ENCODE measurements at places on chromosomes 12 and 14.

- no peak for DNase-seq
Observed at GRCh38 chr12:24252602-24253001, 303.1 kb upstream of the SOX5 start.

- DNase-seq: no peak
Observed at GRCh38 chr14:31090883-31091764, 64.9 kb upstream of the STRN3 start.

DNA sequence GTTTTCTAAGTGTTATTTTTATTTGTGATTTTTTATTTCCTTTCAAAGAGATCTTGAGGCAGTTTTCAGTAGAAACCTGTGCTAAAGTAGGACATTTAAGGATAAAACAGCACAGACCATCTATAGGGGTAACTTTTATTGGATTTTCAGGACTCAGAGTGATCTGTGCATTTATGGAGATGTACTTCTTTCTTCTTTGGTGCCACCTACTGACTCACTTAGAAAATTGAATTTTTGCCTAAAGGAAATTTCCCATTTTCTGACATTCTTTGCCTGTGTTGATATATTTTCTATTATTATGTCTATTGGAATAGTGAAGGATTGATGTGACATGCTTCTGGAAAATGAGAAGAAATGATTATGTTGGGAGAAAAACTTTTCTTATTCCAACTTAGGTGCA lies 113.0 kb downstream of the UNC79 start:
- DNase-seq: no peak

GRCh38 chr12:102675672-102676071 lies 195.3 kb upstream of the IGF1 start:
- DNase-seq: no peak

DNA sequence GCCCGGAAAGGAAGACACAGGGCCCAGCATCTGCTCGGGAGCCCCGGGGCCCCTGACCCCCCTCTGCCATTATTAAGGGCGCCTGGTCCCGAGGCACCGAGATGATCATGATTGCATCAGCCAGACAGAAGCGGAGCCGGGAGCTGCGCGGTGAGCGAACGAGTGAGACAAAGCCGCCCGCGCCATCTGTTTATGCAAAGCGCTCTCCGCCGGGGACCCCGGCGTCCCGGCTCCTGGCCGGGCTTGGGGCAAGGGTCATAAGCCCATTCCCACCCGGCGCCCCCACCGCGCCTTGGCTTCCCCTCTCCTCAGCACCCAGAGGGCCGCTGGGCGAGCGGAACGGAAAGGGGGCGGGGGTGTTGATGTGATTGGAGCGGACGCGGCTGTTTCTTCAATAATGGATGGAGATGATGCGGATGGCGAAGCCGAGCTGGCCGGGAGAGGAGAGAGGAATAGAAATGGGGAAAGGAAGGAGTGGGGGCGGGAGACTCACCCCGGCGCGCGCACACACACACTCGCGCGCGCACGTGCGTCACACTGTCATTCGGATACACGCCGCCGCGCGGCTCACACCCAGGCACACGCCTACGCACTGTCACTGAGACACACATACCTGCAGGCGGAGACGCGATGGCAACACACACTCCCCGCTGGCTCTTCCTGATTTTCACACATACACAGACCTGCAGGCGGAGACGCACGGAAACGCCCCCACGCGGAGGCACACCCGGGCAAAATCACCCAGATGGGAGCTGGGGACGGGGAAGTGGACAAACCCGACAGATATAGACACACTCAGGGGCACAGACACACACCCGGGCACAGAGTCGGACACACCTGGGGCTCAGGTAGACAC lies 10.7 kb downstream of the STAC3 start:
- DNase-seq: no peak

- DNase-seq: no peak
Observed at GRCh38 chr12:52216807-52217206, 16.2 kb upstream of the KRT7 start.

- no peak for DNase-seq
Observed at GRCh38 chr14:99996951-99997571, 68.2 kb upstream of the EVL start.

DNA sequence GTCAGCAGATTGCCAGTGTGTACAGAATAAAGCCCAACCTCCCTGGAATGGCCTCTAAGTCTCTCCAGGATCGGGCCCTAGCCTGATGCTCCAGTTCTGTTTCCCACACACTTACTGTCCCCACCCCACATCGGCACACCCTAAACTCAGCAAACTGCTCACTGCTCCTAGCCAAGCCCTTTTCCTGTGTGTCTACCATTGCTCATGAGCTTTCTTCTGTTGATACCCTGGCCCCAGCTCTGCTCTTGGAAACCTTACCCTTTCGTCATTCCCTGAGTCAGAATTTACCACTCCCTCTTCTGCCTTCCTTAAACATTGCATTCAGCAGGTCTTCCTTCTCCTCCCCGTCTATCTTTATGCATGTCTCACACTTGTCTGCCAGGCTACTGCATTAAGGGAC lies 158.9 kb downstream of the TMX1 start:
- no peak for DNase-seq

GRCh38 chr14:104805326-104805678 lies 4.4 kb downstream of the ZBTB42 start:
- DNase-seq: no peak

GRCh38 chr12:65655074-65655493 lies 169.2 kb upstream of the HMGA2 start:
- no peak for DNase-seq

- DNase-seq: no peak
Observed at GRCh38 chr12:42968426-42968825, 378.9 kb upstream of the PRICKLE1 start.

DNA sequence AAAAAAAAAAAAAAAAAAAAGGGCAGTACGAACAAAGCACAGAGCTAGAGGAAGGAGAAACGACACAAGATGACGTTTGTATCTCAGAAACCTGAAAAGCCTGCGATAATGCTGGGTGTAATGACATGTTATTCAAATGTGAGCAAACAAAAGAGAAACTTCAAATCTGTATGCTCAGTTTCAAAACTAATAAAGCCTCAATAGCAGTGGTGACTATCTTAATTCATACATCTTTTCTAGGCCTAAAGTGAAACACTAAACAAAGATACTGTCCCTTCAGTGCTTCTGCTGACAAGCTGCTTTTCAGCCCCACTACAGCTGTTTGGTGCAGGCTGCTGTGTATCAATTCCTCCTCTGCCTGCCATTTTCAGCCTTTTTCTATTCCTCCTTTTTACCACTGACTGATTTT lies 15.8 kb downstream of the ITPR2 start:
- DNase-seq: no peak

- no peak for DNase-seq
Observed at GRCh38 chr14:102418853-102419240, 56.1 kb downstream of the TECPR2 start.

GRCh38 chr12:110647631-110648040 lies 33.7 kb downstream of the TCTN1 start:
- no peak for DNase-seq

DNA sequence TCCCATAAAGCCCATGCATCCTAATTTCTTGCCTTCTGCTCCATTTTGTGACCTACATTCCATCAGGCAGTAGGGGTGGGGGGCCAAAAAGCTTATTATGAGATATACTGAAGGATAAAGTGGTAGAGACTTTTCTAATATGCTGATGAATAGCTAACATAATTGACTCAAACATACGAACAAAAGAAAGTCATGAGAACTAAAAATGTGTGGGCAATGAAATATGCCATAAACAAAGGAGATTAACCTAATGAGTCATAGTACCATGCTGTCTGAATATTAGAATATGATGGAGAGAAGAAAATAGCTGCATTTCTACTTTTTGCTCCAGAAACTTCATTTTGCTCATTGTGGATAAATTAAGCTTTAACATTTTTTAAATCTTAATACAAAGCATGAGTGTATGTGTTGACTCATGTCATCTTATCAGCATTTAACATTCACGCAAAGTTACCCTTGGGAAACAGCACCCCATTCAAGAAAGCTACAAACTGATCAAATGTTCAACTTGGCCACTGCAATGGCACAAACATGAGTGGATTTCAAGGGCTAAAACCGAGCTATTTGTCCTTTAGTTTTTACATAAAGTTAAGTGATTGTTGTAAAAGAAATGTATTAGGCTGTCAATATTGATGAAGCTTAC lies 64.0 kb upstream of the DIO2 start:
- DNase-seq: no peak

DNA sequence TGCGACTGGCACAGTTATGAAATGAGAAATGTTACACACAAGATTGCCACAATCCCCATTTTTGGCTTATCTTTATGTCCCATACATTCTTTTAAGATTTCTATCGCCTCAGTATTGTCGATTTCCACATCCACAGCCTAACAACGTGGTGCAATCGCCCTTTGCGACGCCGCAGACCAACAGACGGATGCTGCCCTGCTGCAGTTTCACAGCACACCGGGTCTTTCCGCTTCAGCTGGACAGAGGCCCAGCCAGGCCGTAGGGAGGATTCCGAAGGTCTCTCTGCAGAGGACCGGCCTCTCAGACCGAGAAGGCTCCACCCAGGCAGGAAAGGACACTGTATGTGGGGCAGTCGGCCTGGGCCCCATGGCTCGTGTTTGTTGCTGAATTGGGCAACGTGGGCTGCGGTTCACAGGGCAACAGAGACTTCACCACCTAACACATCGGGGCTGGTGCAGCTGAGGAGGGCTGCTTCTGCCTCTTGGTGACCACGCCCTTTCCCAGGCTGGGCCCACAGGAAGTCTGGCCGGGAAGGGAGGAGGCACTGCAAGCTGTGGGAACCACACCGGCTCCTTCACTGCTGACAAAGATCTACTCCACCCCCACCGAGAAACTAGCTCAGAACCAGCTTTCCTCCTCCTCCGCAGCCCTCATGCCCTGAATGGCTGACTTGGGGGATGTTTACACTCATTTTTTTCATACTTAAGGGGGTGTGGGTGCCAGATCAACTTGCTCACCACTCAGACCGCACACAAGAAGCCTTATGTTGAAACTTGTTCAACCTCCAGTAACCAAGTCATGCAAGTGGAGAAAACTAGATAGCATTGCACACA lies 32.9 kb upstream of the MDM1 start:
- no peak for DNase-seq

DNA sequence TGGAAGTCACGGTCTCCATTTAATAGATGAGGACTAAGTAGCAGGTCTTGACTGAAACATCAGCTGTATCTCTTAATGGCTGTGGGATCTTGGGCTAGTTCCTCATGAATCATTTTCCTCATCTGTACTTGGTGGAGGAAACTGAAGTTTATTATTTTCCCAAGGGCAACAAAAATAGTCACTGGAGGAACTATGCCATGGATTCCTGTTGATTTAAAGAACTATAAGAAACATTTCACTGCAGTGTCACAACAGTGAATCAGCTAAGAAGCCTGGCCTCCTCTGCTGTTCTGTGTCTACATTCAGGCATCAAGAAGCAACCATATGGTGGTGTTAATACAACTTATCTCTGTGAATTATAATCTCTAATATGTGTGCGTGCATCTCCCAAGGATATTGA lies 200.5 kb downstream of the STXBP6 start:
- DNase-seq: no peak

DNA sequence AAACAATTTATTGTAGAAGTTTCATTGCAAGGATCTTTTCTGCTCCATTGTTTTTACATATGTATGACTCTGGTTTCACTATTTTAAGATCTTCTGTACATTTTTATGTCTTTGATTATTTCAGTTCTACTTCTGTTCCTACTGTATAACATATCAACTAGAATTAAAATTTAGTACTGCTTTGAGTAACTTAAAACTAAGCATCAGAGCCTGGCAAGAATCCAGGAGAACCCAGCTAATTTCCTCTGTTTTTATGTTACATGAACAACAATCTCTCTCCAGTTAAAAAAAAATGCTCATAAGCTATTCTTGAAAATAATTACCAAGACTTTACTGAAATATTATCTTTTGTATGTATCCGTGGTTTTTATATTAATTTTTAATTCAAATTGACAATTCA lies 370.7 kb downstream of the TMTC2 start:
- DNase-seq: no peak
